Stimulated activated CD4-positive, alpha-beta T cell treated with anti-CD3 and anti-CD28 coated beads, Interleukin-1b, Interleukin-23, amount 100 ng/mL, for 1 hour (primary cell): ENCODE measurements at places on chromosomes 7 and 10.

DNA sequence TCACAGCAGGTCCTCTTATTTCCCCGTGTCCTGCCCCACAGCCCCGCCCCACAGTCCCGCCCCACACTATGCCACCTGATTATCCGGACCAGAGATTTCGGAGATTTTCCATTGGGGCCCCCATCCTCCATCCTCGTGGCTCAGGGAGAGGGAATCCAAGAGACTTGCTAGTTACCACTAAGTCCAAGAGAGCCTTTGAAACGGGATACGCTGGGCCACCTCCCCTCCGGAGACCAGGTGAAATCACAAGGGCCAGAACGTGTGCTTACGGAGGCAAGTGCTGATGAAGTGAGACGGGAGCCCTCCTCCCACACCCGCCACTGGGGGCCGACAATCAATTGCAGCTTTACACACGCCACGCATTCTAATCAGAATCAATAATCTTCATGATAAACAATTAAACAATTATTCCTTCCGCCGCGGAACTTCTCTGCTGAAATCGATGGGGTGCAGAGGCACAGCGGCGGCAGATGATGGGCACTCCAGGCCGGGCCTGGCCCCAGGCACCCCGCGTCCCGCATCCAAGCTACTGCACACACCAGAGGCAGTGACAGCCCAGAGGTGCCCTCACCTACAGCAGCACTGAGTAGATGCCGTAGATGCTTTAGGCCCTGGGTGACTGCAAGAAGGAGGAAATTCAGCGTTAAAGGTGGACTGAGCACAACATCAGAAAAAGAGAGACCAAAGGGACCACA lies 534.0 kb upstream of the FOXK1 start:
- DNase-seq, result no peak

- no peak for DNase-seq
Measured at GRCh38 chr10:59258890-59259289, 82.4 kb downstream of the PHYHIPL start.

DNA sequence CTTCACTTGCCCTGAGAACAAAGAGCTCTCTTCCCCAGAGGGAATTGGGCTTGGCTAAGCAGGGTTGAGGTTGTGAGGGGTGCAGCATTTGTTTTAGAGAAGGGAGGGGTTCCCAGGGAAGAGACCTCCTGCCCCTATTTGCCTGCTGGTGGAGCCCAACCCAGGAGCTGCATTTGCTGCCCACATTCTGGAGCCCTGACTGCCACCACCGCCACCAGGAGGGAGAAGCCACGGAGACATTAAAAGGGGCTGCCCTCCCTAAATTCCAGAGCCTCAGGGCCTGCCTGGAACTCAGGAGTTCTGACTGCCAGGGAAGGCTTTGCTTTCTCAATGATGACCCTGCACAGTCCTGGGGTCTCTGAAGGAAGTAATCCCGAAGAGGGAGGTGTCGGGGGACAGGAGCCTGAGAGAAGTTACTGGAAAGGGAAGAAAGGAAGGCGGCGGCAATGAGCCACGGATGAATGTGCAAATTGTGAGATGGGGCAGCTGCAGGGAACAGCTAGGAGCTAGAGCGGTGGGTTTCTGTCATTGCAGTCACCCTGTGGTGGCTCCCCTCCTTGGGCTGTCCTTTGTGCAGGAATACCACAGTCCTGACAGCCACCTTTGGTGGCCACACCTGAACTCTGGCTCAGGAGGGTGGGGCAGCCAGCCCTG lies 51.3 kb downstream of the NEURL1 start:
- DNase-seq, result no peak

DNA sequence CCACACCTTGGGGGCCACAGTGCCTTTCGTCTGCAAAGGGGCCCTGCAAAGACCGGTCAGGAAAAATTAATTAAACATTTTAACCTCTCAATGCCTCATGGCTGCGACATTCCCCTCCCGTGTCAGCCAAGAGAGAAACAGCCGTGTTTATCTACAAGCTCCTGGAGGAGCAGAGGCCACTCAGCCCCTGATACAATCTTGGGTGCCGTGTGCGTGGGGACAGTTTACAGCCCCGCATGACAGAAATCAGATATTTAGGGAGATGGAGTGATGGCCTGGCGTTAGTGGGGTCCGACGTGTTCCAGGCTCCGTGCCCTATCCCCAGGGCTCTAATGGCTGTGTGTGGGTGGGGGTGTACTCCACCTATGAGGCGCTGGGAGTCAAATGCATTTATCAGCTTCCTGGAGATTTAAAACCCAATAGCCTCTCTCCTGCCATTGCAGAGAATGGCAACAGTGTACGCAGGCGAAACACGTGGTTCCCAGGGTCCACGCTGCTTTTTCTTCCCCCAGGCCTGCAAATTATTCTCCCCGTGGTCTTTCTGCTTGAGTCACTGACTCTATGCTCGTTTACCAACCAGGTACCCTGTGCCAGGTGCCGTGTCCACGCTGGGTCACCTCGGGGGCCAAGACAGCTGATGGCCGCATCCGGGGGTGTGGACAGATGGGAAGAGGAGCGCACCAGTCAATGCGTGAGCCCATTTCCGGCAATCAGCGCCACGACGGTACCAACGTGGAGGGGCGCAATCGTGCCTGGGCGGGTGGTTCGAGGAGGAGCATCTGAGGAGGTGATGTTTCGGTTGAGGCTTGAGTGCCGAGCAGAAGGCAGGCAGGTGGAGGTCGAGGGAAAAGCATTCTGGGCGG lies 26.6 kb upstream of the PSMG3 start:
- DNase-seq, result no peak

- no peak for DNase-seq
Measured at GRCh38 chr10:62869958-62870357, 53.8 kb upstream of the EGR2 start.

DNA sequence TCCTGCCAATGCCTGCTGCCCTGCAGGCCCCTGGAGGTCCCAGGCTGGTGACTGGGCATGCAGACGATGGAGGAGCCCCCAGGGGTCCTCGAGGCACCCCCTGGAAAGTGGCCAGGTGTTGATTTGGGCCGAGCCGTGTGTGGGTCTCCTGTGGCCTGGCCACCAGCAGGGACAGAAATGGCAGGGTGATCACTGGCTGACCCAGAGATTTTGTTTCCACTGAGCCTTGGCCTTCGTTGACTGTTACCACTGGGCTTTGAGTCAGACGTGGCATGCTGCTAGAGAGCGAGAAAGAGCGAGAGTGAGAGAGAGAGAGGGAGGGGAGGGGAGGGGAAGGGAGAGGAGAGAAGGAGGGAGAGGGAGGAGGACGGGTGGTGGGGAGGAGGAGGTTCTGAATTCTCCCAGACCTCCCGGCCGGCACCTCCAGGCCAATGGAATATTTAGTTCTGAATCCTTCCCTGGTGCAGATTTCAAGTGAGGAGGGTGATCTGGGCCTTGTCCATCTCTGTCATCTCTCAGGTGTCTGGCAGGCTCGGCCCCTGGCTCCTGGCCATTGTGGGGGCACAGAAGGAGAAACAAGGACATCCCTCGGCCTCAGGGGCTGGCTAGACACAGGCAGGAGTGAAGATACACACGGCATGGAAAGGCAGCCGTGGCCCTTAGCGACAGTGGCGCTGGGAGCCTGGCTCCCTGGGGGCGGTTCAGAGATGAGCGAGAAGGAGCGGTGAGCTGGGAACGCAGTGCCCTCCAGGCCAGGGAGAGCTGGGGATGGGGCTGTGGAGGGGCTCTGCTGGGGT lies 58.2 kb downstream of the GLRX3 start:
- no peak for DNase-seq

DNA sequence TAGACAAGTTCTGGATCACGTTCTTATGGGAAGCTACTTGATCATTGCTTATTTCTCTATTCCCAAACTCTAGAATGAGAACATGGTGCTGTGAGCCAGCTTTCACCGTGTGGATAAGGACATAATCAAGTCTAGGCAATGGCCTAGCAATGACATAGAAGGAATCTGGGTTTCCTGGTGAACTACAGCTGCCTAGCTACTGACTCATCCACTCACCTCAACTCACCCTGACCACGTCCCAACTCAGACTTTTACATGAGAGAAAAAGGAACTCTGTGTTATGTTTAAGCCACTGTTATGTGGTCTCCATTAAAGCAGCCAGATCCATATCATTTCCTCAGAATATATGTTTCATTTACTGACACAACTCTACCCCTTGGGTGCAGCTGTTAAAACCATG lies 18.8 kb upstream of the MET start:
- DNase-seq, result no peak

GRCh38 chr7:158771213-158771834 lies 58.0 kb downstream of the ESYT2 start:
- DNase-seq, result no peak

DNA sequence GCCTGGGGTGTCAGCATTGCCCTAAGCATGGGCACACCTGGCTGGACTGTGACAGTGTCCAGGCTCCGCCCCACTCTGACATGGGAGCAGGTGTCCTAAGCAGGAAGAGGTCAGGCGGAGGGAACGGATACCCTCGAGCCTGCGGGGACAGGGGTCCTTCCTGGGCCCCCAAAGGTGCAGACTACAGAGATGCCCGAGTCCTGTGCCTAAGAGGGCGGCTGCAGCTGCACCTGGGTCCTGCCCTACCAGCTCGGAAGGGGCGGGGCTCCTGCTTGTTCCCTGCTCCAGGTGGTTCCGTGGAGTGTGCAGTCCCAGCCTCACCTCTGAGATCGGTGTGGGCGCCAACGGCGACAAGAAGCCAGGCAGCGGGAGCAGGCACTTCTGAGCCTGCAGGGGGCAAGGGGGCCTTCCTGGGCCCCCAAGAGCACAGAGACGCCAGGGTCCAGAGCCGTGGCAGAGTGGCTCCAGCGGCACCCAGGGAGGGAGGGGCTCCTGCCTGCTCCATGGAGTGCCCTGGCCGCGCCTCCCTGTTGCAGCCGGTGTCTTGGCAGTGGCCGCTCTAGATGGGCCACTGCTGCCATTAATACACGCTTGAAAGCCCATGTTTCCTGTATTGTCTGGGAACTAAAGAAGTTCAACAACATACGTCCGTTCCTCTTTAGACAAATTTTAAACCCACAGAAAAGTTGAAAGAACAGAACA lies 64.5 kb upstream of the CACNA2D1 start:
- no peak for DNase-seq

DNA sequence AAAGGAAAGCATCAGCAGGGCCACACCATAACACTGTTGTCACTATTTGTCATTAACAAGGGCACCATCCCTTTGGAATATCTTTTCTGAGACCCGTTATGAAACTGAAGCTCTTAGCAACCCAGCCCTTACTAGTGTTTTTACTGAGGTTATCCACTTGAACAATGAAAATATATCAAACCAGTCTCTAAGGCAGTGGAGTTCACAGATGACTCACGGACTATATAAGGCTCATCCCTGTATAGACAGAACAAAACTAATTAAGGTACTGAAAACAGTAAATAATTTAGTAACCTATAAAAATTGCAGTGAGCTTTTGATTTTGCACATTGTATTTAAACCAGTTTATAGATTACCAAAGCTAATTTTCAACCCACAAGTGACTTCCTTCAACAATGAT lies 196.0 kb downstream of the ELAPOR2 start:
- DNase-seq, result no peak

- no peak for DNase-seq
Measured at GRCh38 chr10:86077871-86078638, 288.5 kb downstream of the GRID1 start.

GRCh38 chr7:50534690-50535290 lies 30.4 kb downstream of the DDC start:
- no peak for DNase-seq

GRCh38 chr7:75878312-75878768 lies 494 bp upstream of the RHBDD2 start:
- no peak for DNase-seq

GRCh38 chr7:155846156-155846555 lies 33.9 kb upstream of the SHH start:
- DNase-seq, result no peak

GRCh38 chr7:38463277-38464225 lies 167.6 kb downstream of the AMPH start:
- peak; percentile 38 for DNase-seq

DNA sequence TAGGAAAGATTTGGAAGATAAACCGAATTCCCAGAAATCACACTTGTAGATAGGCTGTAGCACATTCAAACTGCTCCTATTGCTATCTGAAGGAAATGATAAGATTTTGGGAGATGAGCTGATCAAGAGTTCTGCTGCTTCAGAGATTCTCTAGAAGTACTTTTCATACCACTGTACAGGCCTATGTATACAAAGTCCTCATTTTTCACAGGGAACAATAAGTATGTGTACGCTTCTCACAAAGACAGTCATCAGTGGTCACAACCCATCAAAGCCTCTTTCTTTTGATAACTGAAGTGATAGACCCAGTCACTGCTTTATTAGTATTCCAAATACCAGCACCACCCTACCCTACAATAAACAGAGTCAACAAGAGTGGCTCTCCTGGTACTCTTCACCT lies 15.6 kb upstream of the SEPTIN7 start:
- DNase-seq, result no peak

DNA sequence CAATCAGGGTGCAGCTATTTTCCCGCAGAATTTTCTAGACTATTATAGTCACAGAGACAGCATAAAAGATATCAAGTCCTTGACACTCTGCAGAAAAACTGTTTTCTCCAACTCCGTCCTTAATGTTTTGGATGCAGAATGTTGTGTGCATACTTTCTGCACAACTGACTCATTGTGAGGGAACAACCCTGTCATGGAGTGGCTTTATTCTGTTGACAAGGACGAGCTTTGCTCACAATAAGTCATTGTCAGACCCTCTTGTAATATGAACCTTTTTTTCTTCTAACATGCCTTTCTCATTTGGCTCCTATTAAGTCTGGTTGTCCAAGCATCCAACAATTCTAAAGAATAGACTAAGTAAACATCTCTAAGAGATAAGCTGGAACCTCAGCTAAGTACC lies 17.3 kb downstream of the ABCB4 start:
- DNase-seq, result no peak

DNA sequence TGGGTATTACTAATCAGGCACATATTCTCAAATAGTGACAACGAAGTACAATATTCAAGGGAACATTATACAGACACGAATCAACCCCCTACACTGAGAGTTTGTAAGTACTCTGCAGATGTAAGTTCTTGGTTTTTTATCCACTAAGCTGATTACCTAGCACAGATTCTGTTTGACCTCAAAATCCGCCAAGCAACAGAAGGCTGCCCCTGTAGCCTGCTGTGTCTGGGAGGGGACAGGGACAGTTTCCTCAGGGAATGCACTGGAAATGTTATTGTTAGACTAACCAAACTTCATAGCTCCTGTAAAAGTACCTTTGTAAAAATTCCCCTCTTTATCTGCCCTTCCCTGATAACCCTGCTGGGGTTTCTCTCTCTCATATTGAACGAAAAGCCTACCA lies 45.2 kb upstream of the ZRANB1 start:
- no peak for DNase-seq

DNA sequence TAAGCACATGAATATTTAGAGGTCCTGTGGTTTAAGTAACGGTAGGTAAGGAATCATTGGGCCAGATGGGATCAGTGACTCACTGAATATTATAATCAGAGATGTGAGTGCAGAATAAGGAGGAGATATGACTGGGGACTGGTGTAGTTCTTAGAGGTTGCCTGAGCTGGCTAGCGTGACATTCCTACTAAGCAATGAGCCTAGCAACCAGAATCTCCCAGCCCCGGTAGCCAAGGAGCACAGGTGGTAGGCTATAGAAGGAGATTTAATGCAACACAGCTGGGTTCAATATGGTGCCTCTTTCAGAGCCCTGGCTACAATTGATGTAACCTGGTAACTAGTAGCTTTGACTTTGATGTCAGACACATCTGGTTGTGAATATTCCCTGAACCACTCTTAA lies 641.6 kb downstream of the AUTS2 start:
- no peak for DNase-seq
